ENCODE measurements at places on chromosomes 4 and X.

- no peak for DNase-seq
Measured at GRCh38 chr4:178577933-178578332, 1135.7 kb upstream of the AGA start.

- no peak for DNase-seq
Measured at GRCh38 chr4:186200516-186200915, 9.1 kb downstream of the CYP4V2 start.

DNA sequence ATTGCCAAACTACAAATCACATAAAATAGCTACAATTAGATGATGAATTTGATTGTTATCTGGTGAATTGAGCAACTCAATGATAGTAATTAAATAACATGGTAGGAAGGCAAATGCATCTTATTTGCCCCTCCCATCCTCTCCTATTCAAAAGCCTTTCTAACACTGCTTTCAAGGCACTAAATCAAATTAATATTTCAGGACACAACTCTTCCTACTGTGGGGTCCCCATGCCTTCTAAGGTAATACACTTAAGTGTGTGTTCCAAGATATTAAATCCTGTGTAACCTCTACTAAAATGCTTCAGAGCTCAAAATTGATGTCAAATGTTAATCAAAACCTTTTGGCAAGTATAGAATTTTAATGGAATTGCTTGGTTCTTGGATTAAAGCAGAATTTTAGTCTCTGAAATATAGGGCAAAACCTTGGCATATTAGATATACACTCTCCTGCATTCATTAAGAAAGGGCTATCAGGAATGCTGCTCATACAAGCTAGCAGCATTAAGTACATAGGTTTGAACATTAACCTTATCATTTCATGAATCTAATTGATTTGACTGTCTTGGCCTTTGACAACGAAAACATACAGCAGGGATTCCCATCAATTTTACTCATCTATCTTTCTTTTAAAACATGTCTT lies 371.8 kb upstream of the GALNTL6 start:
- DNase-seq = no peak

- no peak for DNase-seq
Measured at GRCh38 chrX:15749642-15750610, 11.9 kb downstream of the CA5B start.

- DNase-seq = no peak
Measured at GRCh38 chr4:20252656-20253282, 1.1 kb downstream of the SLIT2 start.

DNA sequence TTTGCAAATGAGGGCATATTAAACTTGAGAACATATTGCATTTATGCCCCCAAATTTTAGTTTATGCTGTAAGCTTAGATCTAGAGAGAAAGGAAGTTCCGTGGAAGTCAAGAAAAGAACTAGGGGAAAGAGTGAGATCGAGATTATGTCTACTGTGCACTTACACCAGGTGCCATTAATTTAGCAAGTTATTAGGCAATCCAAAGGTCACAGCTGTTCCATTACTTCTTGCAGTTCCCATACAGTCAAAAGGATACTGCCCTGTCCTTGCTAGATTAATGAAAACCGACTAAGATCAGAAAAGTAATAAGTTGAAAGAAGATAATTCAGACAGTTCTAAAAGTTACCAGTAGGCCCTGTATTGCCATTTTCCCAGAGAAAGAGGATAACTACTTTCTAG lies 49.3 kb upstream of the SLC7A11 start:
- DNase-seq = no peak

GRCh38 chr4:114366368-114366767 lies 232.2 kb upstream of the UGT8 start:
- DNase-seq = no peak

DNA sequence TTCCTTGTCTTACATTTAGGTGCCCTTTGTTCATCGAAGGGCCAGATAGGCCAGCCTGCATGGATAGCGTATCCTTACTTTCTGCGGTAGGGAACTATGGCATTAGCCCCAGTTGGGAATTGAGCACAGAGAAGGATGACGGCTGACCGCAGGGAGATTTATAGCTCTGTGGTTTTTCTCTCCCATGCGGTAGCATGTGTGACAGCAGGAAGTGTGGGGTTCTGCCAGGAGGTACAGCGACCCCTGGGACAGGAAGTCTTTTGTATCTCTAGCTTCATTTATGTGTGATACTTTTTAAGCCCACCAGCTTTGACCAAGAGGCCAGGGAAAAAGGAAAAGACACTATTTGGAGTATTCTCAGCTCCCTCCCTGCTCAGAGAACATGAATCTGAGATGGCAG lies 33.1 kb downstream of the GAB3 start:
- no peak for DNase-seq

- DNase-seq = no peak
Measured at GRCh38 chr4:53436251-53436650, 58.8 kb downstream of the FIP1L1 start.

DNA sequence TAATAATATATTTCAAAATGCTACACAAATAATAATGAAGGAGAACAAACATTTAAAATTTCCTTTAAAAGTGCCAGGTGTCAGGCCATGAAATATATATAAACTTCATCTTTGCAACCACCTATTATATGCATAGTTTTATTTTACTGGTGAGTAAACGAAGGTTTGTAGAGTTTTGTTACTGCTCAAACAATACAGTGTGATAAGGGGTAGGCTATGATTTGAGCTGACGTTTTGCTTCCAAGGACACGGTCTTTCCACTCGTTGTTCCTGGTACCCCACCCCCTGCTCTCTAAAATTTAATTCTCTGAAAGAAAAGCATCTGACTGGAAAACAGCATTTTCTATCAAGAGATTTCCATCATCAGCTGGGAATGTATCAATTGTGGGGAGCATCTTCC lies 27.2 kb upstream of the GPRIN3 start:
- no peak for DNase-seq

GRCh38 chrX:135985157-135985972 lies at the start of gene SLC9A6:
SLC9A6 (plus strand) TSS chrX:135985435; CDS start chrX:135985659, 224 bp downstream.
- DNase-seq = peak; percentile 37

DNA sequence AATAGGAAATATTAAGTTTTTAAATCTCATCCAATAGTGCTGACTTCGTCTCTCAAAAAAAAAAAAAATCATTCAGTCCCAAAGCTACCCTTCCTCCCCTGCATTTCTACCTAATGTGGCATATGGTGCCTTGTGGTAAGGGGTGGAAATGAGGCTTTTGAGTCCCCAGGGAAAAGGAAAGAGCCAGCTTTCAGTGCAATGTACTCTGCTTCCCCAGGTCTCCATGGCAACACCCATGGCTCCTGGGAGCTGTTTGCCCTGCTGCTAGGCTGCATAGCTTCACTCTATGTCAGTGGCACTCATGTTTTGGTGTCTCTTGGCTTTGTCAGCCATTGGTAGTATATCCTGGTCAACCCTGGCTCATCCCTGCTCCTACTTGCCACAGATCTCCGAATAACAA lies 175.9 kb downstream of the SLC39A8 start:
- no peak for DNase-seq

GRCh38 chr4:84177831-84178542 lies 321.1 kb downstream of the NKX6-1 start:
- DNase-seq = no peak

- no peak for DNase-seq
Measured at GRCh38 chr4:44425614-44426208, 22.9 kb downstream of the KCTD8 start.

GRCh38 chr4:169604903-169605331 lies 7.5 kb downstream of the NEK1 start:
- no peak for DNase-seq

GRCh38 chr4:173835903-173836302 lies 305.9 kb upstream of the HAND2 start:
- DNase-seq = no peak

DNA sequence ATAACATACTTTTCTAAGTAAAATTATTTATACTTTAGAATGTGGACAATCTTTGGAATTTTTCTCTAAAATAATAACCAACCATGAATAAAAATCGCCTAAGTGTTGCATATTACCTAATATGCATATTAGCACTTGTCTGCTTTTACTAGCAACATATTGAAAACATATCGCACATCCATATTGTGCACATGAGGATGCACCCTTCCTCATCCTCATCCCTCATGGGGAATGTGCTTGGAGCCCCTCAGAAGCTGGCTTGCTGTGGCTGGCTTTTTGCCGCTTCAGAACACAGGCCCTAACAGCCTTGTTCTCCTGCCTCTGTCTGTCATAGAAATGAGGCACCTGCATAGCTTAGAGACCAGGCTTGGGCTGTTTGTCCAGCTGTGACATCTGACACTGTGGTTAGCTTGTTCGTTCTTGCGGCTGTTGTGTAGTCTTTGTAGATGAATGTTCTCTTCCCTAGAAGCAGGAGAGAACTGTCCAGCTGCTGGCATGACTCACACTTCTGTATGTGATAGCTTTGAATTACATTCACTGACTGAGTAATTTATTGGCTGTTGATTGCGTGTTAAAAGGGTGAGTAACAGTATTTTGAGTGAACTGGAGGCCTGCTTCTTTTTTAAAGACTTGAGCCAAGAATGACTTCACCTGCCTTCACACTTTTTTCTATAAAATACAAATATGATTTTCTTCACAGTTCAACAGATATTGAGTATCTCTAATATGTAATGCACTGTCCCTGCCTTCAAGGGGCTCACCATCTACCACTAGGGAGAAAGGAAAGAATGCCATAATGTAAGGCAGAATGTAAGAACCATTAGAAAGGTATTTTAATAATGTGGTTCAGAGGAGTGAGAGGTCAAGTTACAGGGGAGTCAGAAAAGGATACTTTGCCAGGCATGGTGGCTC lies 81.9 kb downstream of the HMGB2 start:
- no peak for DNase-seq

GRCh38 chr4:30536231-30536630 lies 183.9 kb upstream of the PCDH7 start:
- DNase-seq = no peak

DNA sequence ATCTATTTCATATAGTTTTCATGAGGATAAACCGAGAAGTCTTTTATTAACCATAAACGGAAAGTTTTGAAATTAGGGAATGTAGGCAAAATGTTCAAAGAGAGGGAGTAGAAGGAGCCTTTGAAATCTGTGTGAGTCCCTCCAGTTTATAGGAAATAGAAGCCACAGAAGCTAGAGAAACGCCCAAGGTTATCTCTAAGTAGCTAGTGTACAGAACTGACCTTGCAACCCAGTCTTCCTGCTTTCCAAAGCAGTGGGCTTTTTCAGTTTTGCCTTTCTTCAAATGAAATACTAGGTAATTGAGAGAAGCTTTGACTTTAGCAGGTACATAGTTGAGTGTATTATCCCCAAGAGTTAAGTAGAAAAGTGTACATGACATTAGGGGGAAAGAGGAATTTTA lies 39.4 kb downstream of the STIM2 start:
- DNase-seq = no peak

DNA sequence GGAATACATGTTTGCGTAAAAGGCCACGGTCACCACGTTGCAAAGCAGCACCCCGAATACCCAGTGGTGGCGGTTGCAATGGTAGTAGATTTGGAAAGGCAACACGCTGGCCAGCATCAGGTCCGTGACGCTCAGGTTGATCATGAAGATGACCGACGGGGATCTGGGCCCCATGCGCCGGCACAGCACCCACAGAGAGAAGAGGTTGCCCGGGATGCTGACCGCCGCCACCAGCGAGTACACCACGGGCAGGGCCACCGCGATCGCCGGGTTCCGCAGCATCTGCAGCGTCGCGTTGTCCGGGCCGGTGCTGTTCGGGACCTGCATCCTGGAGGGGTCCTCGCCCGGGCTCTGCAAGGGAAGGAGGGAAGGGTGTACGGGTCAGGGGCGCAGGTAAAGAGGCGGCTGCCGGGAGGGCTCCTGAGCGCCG lies 13.5 kb upstream of the ASMTL start:
- DNase-seq = no peak

DNA sequence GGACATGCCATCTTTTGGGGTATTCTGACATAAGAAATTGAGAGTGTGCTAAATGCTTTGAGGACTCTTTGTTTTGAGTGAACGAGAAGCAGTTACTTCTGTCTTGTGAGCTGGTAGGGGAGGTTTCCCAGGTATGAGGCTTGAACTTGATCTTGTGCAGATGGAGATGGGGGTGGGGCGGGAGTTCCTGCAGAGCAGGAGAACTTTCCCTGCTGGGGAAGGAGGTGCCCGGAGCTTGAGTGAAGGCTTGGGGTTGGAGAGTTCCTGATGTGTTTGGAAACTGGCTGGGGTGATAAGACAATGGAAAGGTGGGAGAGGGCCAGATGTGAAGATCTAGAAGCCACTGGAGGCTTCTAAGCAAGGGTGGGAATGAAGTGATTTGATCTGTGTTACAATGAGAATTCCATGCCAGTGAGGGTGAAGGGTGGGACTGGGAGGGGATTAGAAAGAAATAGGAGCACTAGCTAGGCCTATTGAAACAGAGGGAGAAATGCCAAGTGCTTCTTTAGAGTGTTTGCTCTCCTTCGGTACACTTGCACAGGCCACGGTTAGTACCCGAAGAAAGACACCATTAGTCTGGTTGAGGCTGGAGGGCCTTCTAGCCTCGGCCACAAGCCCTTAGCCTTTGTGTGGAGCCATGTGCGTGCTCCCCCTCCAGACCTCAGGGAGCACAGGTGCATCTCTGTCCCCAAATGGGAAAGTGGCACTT lies 103.5 kb upstream of the STOX2 start:
- no peak for DNase-seq

DNA sequence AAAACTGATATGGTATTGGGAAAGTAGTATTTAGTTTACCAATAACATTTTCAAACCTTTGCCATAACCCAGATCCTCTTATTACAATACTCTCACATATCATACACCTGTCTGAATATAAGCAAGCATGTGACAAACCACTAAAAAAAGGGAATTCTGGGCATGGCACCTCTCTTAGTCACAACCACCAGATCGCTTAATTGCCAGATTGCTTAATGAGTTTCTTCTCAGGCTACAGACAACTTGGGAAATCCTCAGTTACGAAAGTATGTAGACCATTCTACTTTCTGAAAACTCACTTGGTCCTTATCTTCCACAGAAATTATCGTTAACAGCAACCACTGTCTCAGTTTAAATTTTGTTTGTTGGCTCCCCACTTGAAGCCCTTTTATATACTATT lies 2.1 kb downstream of the NAF1 start:
- DNase-seq = no peak

- DNase-seq = no peak
Measured at GRCh38 chr4:158450741-158451140, 70.9 kb upstream of the RXFP1 start.

GRCh38 chr4:162268911-162269310 lies 105.1 kb upstream of the FSTL5 start:
- DNase-seq = no peak

GRCh38 chrX:19904778-19905367 lies 17.5 kb upstream of the SH3KBP1 start:
- DNase-seq = no peak

DNA sequence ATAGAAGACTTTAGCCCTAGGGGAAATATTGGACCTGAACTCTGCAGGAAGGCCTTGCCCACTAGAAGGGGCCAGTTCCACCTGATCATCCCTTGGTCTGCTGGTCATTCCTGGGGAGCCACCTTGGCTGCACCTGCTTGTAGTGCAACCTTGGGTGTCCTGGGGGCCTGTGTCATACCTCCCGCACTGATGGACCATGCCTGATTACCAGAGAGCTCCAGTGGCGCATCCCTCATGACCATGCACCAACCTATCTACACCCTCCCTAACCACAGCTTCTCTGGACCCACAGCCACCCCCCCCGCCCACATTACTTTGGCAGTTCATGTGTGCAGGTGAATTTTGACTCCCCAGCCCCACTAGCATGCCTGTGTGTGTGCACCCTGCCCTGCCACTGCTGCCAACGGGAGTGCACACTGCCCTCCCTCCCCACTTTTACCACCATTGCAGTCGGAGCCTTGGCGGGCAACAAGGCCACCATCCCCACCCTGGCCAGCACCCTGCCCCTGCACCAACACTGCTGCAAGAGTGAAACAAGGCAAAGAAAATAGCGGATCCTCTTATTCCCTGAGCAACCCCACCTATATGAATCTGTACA lies 208.1 kb downstream of the FAM47B start:
- DNase-seq = no peak

- no peak for DNase-seq
Measured at GRCh38 chr4:47510506-47511143, 25.6 kb downstream of the ATP10D start.
